Stimulated activated CD4-positive, alpha-beta T cell treated with anti-CD3 and anti-CD28 coated beads, Interleukin-4, amount 100 ng/mL, for 48 hours (primary cell): ENCODE measurements at places on chromosomes 5 and 9.

GRCh38 chr5:139492700-139493192 is 10.2 kb upstream of the STING1 start:
- DNase-seq: no peak

- no peak for DNase-seq
Measured at GRCh38 chr5:178983728-178984127, 11.4 kb downstream of the GRM6 start.

DNA sequence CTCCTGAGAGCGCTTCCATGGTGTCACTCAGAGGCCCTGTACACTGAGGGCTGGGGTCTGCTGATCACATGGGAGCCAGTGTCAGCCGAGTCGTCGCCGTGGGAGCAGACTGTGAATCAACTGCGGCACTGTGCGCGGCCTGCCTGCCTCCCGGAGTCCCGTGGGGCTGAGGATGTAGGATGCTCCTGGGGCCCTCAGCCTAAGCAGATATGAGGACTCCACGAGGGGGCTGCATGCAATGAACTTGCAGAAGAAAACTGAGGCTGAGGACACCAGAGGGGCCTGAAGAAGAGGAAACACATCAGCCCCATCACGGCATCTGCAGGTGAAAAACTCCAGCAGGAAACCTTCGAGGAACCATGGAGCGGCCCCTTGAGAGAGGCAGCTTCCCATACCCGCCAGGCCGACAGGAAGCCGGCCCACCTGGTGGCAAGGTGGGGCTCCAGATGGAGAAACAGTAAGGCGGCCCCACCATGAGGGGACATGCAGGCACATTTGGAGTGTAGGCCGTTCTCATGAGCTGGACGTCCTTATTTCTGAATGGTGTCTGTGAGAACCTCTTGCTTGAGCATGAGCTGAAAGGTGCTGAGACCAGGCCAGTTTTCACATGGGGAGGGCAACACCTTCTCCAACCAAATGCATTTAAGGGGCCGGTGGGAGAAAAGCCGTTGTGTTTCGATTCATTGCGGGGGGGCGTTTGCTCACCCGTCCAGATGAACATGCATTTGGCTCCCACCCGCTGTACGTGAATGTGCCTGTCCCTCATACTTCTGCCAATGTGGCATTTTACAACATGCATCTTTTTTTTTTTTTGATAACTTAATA is 35.2 kb upstream of the ADAMTS2 start:
- DNase-seq: no peak

DNA sequence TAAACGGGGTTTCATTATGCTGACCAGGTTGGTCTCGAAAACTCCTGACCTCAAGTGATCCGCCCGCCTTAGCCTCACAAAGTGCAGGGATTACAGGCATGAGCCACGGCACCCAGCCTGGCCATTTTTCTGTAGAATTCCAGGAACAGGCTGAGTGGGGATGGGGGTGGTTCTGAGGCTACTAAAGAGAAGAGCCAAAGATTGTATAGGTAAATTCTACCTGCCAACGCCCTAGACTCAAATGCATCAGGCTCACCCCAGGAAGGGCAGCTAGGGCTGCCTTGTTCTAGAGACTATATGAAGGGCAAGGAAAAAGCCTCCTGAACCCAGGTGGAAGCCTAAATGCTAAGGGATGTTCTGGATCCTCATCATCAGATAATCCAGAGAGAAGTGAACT is 1.6 kb upstream of the C5orf52 start:
- no peak for DNase-seq

- no peak for DNase-seq
Measured at GRCh38 chr9:103997856-103998370, 96.2 kb upstream of the SMC2 start.

DNA sequence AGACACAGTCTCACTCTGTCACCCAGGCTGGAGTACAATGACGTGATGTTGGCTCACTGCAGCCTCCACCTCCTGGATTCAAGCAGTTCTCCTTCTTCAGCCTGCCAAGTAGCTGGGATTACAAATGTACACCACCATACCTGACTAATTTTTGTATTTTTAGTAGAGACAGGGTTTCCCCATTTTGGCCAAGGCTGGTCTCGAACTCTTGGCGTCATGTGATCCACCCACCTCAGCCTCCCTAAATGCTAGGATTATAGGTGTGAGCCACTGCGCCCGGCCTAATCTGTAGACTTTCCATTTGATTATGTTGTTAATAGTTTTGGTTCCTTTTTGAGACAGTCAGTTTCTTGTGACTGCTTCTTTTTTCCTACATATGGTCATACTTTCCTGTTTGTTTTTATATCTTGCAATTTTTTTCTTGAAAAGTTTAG is 31.0 kb downstream of the MTREX start:
- DNase-seq: peak; percentile 44

- peak; percentile 38 for DNase-seq
Measured at GRCh38 chr5:143402553-143403333, 743 bp downstream of the NR3C1 start.

- DNase-seq: no peak
Measured at GRCh38 chr5:1059884-1060263, 51.3 kb downstream of the NKD2 start.

- DNase-seq: no peak
Measured at GRCh38 chr5:170488570-170488969, 15.2 kb upstream of the KCNIP1 start.

DNA sequence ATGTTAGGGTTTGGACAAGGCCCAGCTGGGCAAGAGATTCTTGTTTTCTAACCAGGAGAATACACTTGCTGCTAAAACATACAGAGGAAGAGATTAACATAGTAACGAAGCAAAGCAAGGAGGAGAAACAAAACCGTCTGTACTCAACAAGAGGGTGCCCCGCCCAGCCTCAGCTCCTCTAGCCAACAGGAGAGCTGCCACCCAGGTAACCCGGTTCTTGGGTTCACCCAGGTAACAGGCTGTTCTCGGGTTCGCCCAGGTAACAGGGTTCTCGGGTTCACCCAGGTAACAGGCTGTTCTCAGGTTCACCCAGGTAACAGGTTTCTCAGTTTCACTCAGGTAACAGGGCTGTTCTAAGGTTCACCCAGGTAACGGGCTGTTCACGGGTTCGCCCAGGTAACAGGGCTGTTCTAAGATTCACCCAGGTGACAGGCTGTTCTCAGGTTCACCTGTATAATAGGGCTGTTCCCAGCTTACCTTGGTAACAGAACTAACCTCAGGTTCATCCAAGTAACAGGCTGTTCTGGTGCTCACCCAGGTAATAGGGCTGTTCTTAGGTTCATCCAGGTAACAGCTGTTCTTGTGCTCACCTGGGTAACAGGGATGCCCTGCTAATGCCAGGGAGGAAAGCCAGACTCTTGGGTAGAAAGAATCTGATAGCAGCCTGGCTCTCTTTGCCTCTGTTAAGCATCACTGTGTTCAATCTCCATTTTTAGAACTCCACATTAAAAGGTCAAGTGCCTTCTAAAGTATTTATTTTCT is 271.6 kb downstream of the SYK start:
- DNase-seq: no peak
